ENCODE measurements at places on chromosomes 4 and X.

DNA sequence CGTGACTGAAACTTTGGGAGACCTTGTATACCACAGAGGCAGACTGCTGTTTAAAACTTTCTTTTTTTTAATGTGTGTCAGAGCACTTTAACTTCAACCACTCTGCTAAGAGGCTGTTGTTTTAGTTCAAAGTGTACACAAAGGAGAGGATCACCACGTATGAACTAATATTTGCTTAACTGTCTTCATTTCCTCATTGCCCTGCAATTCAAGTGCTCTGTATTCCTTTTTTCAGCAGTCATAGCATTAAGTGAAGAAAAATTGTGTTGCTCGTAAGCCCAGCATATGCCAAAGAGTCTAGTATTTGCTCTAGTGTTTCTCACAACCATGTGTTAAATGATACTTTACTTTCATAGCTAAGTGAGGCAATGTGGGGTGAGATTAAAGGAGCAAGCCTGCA, 63.0 kb upstream of the HHIP start:
- DNase-seq = no peak

DNA sequence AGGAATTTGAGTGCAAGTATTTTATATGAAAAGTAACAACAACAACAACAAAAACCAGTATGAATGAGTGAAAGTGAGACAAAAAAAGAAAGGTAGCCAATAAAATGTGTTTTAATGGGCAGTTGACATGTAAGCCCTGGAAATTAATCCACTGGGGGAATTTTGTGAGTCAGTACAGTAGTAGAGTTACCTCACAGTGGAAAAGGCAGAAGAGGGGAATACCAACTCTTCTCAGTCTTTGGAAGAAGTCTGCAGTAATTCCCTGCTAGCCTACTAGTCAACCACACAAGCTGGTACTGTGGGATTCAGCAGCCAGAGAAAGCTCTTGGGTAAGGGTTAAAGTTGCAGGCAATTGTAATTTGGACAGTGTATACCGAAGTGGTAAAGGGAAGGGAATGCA, 76.3 kb upstream of the IL15 start:
- no peak for DNase-seq

GRCh38 chr4:166252487-166253402, 379.7 kb downstream of the TLL1 start:
- peak; percentile 12 for DNase-seq

- DNase-seq = no peak
These were observed 99.9 kb upstream of the RAPGEF2 start for GRCh38 chr4:159002950-159003349.

GRCh38 chr4:93469560-93469959, 359.0 kb upstream of the ATOH1 start:
- no peak for DNase-seq

DNA sequence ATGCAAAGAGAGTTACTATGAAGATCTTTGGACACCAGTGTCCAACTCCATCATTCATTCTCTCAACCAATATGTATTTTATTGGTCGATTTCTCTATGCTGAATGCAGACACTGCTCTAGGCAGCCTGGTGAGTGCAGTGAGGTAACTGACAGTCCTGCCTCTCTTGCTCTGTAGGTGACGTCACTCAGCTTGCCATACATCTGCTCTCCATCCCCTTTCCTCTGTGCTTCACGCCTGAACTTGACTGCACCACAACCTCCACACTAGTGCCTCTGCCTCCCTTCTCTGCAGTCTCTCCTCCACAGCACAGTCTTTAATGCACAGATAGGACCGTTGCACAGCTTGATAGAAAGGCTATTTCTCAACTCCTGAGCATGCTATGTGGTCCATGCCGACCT, 344.9 kb upstream of the NOCT start:
- no peak for DNase-seq
